ENCODE measurements at places on chromosomes 5 and 9.
A peak's percentile ranks its signal among the peaks of the same experiment; 100 is the strongest.

GRCh38 chr5:66143473-66144073 is 527 bp upstream of the SREK1 start:
- no peak for DNase-seq

GRCh38 chr9:133844881-133845410 is 106.8 kb upstream of the SARDH start:
- DNase-seq, result no peak

GRCh38 chr9:137815256-137816255 is 62.0 kb upstream of the CACNA1B start:
- DNase-seq, result no peak

- DNase-seq, result no peak
These were observed 26.6 kb downstream of the IDNK start for GRCh38 chr9:83649515-83649914.

- peak; percentile 84 for DNase-seq
These were observed 41.2 kb downstream of the SLC22A5 start for GRCh38 chr5:132410451-132411303.

DNA sequence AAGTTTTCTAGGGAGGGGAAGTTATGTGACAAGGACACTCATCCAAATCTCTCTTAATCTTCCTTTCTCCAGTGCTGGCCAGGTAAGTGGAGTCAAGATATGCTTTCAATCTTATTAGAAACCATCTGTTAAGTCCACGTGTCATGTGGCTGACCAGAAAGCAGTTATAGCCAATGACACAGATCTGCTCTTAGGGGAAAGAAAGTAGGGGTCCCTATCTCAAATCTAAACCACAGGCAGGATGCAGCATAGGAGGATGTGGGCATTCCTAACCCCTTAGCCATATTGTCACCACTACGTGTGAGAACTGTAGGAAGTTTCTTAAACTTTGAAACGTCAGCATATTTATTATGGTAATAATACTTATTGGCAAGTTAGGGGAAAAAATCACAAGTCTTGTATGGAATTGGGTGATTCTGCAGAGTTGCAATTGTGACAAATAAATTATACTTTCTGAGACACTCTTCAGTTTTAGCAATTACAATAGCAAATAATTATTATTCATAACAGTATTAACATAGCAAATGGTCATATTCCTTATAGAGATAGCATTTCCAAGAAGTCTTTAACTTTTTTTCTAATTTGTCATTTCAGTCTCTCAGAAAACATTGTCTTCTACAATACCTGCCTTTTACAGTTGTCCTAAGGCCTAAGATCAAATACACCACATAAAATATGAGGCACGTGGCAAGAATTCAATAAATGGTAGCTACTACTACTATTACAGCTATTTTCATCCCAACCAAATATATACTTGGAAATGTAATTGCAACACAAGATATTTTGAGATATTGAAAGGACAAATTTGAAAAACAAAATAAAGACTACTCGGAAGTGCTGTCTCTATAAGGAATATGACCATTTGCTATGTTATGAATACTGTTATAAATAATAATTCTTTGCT is 236.9 kb downstream of the PDE4D start:
- no peak for DNase-seq

DNA sequence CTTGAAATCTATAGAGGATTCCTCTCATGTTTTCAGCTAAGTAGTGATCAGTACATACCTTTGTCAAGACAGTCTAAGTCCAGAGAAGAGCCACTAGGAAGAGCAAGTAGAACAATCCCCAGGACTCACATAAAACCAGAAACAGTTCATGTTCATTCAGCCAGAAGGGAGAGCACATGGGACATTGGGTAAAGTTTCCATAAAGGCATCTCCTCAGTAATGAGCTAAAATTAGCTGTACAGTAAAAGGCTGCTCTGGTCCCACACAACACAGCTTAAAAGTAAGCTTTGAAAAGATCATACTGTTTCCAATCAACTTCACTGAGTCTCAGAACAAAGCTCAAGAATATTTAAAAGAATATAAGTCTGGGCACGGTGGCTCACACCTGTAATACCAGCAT is 32.4 kb downstream of the HOMER1 start:
- no peak for DNase-seq

DNA sequence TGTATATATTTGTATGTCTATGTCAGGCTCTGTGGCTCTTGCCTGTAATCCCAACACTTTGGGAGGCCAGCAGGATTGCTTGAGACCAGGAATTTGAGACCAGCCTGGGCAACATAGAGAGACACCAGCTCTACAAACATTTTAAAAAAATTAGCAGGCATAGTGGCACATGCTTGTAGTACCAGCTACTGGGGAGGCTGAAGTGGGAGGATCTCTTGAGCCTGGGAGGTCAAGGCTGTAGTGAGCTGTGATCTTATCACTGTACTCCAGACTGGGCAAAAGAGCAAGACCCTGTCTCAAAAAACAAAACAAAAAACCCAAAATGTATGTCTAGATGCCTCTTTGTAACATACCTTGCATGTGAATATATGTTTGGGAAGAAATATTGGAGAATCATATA is 15.8 kb downstream of the ARRDC3 start:
- no peak for DNase-seq

DNA sequence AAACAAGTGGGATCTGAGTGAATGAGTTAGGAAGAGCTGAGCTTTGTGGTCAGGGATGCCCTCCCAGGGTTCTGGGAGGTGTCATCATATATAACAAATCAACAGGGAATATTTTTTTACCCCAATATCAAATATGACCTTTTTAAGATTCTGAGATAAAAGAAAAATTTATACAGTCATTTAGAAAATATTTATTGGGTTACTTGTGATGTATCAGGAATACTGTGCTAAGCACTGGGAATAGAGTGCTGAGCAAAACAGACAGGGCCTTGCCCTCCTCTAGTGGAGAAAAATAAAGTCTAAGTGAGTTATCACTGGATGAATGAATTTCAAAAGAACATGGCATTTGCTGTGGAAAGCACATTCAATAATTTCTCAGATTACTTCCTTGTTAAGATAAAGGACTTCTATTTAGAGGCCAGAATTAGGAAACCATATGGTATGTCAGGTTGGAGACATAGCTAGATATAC is 102.9 kb downstream of the BOD1 start:
- DNase-seq, result no peak

DNA sequence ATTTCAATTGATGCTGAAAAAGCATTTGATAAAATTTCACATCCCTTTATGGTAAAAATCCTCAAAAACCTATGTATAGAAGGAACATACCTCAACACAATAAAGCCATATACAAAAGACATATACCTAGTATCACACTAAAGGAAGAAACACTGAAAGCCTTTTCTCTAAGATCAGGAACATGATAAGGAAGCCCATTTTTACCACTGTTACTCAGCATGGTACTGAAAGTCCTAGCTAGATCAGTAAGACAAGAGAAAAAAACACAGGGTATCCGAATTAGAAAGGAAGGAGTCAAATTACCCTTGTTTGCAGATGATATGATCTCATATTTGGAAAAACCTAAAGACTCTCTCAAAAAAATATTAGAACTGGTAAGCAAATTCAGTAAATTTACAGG is 350.2 kb upstream of the PDE4D start:
- DNase-seq, result no peak

DNA sequence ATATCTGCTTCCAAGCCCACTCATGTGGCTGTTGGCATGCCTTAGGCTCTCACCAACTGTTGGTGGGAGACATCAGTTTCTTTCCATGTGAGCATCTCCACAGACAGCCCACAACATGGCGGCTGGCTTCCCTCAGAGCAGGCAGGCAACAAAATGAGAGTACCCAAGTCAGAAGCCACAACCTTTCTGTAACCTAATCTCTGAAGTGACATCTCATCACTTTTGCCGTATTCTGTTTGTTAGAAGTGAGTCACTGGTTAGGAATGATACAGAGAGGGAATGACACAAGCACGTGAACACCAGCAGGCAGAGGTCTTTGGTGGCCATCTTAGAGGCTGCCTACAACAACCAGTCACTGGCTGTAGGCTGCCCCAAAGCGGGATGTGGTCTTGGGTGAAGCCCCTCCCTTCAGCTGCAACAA is 88.6 kb upstream of the RASGRF2 start:
- no peak for DNase-seq

DNA sequence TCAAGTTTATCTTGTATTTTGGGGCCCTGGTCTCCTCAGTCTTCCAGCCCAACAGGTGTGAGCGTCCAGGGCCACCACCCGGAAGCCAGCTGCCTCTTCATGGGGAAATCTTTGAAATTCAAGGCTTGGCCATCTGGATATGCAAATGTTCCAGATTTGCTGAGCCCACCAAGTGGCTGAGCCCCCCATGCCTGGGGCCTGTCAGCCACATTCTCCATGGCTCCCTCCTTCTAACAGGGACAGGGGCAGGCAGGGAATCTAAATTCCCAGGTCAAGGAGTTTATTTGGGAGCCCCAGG is 14.2 kb upstream of the CXXC5 start:
- no peak for DNase-seq

DNA sequence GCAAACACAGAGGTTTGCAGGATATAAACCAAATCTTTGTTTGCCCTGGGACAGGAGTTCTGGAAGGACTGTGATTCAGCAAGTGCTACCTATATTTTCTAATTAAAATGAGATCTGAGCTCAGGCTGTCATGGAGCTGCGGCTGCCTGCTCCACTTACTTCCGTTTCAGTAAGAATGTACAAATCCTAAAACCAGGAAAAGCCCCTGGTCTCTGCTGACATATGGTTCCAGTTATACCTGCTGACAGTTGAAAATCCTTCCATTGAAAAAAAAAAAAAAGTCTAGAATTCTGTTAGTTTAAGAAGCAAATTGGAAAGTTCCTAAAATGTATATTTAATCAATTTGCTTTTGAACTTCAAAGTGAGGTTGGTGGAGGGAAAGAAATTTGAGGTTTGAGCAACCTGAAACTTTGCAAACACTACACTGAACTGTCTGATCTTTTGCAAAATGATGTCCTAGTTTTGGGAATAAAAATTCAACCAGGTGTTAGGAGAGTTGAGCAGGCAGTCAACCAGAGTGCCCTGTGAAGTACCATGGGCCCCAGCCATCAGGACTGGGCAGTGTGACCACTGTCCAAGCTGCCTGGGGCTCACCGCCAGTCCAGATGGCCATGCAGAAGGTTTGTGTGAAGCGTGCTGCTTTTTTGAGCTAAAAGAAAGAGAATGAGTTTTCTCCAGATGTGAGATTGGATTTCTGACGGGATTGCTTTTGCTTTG is 50.6 kb downstream of the SHB start:
- no peak for DNase-seq

- no peak for DNase-seq
These were observed 133.4 kb downstream of the SEMA6A start for GRCh38 chr5:116441223-116441622.

- DNase-seq, result no peak
These were observed 82.8 kb downstream of the SLC1A3 start for GRCh38 chr5:36689225-36689624.

DNA sequence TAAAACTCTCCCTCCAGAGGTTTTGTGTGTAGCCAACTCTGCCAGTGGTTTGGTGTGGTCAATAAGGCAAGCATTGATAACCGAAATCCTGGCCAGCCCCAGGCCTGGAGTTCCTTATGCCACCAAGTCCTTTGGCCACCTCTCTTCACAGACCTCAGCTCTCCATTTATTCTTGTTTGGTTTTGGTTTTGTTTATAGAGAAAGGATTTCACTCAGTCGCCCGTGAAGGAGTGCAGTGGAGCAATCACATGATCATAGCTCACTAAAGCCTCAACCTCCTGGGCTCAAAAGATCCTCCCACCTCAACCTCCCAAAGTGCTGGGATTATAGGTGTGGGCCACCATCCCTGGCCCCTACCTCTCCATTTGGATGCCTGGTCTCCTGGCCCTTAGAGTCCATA is 55.4 kb upstream of the PPARGC1B start:
- DNase-seq, result no peak

DNA sequence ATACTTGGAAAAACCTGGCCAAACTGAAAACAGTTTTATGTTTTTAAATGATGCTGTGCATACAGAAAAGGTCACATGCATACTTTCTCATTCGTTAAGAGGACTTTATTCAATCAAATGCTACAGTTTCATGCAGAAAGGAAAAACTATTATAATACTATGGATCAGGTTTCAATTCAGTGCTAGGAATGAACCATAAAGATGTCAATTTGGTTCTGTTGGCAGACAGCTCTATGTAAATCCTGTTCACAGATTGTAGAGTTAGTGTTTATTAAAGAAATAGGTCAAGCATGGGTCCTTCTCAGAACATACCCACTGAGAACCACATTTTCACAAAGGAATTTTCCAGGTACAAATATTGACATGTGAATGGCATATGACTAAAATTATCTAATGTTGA is 57.1 kb downstream of the RETREG1 start:
- no peak for DNase-seq

GRCh38 chr5:137604348-137605095 is 105.4 kb upstream of the SPOCK1 start:
- DNase-seq, result no peak

DNA sequence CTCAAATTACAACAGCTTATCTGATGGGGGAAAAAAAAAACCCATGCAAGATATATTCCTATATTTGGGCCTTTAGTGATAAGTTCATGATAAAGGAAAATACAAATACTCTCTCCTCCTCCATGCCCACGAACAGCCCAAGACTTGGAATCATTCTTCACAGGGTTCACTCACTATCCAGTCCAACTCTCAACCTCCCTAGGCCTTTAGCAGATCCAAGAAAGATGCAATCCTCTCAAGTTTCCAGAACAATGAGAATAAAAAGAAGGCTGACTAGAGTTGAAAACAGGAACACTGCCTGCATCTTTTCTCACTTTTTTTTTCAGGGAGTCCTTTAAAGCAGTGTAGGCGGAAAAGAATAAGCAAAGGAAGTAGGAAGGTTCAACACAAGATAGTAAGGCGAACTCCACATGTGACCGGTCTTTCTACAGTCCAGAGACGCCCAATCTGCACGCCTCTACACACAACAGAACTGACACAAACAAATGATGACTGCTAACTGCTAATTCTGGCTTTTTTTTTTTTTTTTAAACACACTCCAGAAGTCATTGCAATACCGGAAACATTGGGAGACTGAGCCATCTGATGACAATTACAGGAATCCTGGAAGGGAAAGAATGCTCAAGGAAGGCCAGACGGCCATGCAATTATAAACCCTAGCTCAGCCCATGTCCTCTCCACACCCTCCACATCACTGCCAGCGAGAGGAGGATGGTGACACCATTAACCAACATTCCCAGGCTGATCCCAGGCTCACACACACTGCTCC is 75.4 kb downstream of the BNC2 start:
- no peak for DNase-seq

DNA sequence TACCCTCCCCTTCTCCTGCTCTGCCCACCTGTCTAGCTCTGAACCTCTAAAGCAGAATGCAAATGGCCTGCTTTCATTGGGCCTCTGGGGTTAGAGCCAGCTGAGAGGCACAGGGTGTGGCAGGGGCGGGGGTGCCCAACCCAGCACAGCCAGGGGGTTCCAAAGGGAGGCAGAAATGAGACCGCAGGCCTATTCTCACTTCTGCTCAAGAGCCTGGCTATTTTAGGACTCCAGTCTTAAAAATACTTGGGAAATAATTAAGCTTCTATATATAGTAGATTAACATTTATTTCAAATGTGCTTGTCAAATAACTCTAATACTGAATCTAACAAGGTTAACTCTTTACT is 5.7 kb downstream of the QSOX2 start:
- no peak for DNase-seq

- no peak for DNase-seq
These were observed 38.2 kb downstream of the ETF1 start for GRCh38 chr5:138504799-138505198.

GRCh38 chr5:6827526-6828219 is 114.4 kb downstream of the TENT4A start:
- no peak for DNase-seq

GRCh38 chr9:12516573-12516972 is 176.6 kb upstream of the TYRP1 start:
- DNase-seq, result no peak
